ENCODE measurements at places on chromosomes 4 and X. TPM values are rescaled to one million over a fixed set of nuclear protein-coding genes. Genes with fewer than 3 reads are reported as not detected.

Gene MMAA
- total RNA-seq, result 5.6 TPM

Gene ABLIM2
- 0.30 TPM for total RNA-seq

Gene DCAF8L2
- total RNA-seq, result not detected

Gene FGA
- not detected for total RNA-seq

Gene SMIM9
- total RNA-seq, result not detected

Gene CT45A1
- not detected for total RNA-seq

Gene NPY2R
- total RNA-seq, result not detected

Gene IL2RG
- not detected for total RNA-seq

Gene SSX4
- total RNA-seq, result not detected

Gene OGT
- total RNA-seq, result 128 TPM

Gene CSAG3
- total RNA-seq, result not detected

Gene NR0B1
- total RNA-seq, result not detected

Gene FDCSP
- not detected for total RNA-seq

Gene RAP1GDS1
- total RNA-seq, result 54.0 TPM

Gene FAM47E
- total RNA-seq, result 0.11 TPM

Gene CACNA1F
- not detected for total RNA-seq

Data from endothelial cell of umbilical vein (primary cell).